ENCODE measurements at places on chromosomes 7 and 10.

DNA sequence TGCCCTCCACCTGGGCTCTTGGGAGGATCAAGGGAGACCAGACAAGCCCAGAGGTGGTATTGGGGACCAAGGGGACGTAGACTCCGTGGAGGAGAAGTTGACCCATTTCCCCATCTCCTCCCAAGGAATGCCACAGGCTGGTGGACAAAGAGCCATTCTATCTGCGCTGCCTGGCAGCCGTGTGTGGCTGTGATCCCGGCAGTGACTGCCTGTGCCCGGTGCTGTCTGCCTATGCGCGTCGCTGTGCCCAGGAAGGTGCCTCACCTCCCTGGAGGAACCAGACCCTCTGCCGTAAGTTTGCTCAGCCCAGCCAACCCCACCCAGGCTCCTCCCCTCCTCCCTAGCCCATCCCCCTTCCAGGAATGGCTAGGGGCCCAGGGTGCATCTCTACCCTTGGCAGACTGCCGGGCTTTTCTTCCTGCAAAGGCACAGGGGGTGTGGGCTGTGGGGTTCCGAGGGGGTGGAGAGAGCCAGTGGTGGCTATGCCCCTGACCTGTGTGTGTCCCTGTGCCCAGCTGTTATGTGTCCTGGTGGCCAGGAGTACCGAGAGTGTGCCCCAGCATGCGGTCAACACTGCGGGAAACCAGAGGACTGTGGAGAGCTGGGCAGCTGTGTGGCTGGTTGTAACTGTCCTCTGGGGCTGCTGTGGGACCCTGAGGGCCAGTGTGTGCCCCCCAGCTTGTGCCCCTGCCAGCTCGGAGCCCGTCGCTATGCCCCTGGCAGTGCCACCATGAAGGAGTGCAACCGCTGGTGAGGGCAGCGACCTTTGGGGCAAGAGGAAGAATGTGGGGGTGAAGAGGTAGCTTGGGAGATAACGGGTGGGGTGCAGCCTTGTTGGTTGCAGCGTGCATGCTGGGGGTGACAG is 10.2 kb upstream of the ZNF467 start:
- no peak for DNase-seq

GRCh38 chr10:97378933-97379921 is 21.9 kb downstream of the RRP12 start:
- no peak for DNase-seq

- no peak for DNase-seq
Observed at GRCh38 chr7:85111761-85112160, 75.1 kb downstream of the SEMA3D start.

- no peak for DNase-seq
Observed at GRCh38 chr10:44576702-44577191, 191.8 kb upstream of the CXCL12 start.

DNA sequence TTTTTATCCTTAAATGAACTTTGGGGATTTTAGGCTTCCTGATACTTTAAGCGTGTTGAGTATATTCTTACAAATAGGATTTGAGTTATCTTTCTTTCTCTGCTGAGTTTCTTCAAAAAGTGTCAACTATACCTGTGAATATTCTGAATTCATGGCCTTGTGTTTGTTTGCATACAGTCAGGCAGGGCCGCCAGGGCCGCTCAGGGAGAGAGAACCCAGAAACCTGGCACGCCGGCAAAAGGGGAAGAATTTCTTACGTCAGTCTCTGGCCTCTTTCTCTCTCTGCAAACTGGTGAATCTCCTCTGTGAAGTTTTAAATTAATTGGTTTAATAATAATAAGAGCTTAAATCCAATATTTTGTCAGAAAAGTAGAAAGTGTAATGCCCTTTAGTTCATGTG is 29.3 kb upstream of the BNIP3 start:
- no peak for DNase-seq

- DNase-seq: no peak
Observed at GRCh38 chr10:110918269-110918642, 724 bp downstream of the BBIP1 start.

GRCh38 chr10:62895063-62895462 is 78.9 kb upstream of the EGR2 start:
- DNase-seq: no peak

- no peak for DNase-seq
Observed at GRCh38 chr10:29851241-29851640, 208.1 kb downstream of the JCAD start.

DNA sequence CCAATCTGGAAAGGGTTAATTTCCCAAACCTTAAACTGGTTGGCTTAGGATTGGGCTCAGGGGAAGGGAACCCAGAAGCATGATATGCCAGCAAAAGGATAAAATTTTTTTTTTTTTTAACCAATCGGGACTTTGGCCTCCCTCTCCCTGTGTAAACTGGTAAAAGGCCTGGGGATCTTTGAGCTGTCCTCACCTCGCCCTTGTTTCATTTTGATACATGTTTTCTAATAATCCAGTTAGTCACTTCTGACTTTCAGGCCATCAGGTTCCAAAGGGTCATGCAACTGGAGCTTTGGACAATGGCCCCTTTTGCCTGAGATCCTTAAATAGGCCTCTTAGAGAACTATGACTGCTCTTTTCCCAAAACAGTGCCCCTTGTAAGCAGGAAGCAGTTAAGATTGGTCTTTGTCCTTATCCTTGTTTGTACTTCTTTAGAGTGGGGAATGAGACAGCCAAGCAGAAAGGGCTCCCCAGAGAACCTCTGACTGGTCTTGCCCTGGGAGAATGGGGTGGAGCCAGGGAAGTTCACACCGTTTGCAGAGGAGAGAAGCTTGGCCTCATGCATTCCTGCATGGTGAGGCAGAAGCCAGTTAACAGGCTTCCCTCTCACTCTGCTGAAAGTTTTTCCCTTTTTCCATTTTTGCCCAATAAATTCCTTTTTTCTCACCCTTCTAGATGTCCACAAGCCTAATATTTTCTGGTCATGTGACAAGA is 424.2 kb upstream of the CNTNAP2 start:
- DNase-seq: no peak

GRCh38 chr10:7797582-7797981 is 9.6 kb downstream of the ATP5F1C start:
- no peak for DNase-seq

GRCh38 chr7:41130561-41131236 is 572.2 kb downstream of the INHBA start:
- no peak for DNase-seq

DNA sequence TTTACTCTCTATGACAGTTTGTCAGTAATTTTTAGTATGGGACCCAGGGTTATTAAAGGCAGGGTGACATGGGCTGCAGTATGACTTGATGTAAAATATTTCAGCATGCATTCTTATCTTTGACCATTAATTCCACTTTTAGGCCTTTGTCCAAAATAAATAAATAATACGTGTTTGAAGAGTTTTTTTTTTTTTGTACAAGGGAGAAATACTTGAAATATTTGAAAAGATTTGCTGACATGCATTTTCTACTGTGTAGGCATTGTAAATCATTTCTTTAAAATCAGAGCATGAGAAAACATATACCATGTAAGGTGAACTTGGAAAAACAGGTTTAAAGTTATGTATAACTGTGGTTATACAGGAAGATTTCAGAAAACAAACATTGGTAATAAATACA is 23.5 kb downstream of the NRG3 start:
- no peak for DNase-seq

- no peak for DNase-seq
Observed at GRCh38 chr7:92057375-92057774, 76.9 kb downstream of the CYP51A1 start.

- DNase-seq: no peak
Observed at GRCh38 chr7:54788664-54789063, 29.7 kb upstream of the SEC61G start.

- no peak for DNase-seq
Observed at GRCh38 chr7:123627851-123628250, 26.2 kb downstream of the ASB15 start.

DNA sequence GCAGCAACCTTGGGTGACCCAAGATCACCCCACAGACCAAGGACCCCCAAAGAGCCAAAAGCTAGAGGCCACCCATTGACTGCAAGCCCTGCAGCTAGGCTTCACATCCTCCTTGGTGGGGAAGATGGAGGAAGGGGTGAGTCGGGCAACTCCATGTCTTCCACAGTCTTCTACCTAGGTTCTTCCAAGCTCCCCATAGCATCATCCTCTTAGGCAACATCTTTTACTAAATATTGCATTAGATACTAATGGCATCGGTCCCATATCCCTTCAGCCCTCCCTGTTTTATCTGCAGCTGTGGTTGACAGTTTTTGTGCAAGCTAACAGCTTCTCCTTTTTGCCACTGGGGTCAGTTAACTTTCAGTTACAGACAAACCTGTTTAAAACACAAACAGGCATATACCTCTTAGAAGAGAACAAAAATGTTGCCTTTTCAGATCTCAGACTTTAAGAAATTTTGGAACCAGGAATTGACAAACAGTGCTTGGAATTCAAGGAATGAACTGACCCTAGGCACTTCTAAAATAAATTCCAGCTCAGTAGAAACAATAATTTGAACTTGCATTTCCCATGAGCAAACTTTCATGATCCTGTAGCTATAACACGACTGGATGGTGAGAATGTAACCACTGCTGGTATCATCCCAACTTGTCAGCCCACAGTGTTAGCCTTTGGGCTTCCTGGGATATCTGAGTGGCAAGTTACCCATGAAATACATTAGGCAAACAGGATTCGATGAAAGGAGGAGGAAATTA is 33.9 kb upstream of the MSMB start:
- DNase-seq: no peak

DNA sequence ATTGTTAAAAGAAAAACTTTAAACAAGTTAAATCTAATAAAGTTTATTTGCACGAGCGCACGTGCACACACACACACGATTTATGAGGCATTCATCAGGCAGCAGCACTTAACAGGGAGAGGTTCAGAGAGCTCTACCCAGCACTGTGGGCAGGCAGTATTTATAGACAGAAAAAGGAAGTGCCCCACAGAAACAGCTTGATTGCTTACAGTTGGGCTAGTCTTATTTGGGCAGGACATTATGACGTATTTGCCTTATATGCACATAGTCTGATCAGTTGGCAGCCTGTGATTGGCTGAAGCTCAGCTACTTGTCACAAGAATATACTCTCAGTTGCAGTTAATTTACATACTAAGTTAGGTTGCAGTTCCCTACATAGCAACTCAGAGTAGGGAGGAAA is 1.2 kb upstream of the SDHAF3 start:
- DNase-seq: no peak

Data from D721Med (cell line).